ENCODE measurements at places on chromosomes 11 and 22.

- no peak for DNase-seq
Measured at GRCh38 chr22:17140826-17141766, 18.0 kb downstream of the HDHD5 start.

DNA sequence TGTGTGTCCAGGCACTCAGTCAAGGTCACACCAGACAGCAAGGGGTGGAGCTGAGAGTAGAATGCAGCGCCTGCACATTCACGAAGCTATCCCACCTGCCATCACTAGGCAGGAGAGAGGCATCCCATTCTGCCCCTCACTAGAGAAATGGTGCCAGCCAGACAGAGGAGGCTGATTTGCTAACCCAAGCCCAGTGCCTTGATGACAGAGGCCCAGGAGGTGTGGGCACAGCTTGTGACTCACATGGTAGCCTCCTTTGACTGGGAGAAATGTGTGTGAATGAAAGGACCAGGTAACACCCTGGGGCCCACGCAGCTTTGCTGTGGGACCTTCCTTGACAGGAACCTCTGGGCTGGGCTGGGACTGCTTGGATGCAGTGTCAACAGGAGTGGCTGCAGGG lies 5.2 kb upstream of the NAALADL1 start:
- DNase-seq, result no peak

- no peak for DNase-seq
Measured at GRCh38 chr11:38005597-38005996, 1407.6 kb upstream of the RAG2 start.

GRCh38 chr11:86514453-86514852 lies 139.8 kb downstream of the CCDC81 start:
- no peak for DNase-seq

DNA sequence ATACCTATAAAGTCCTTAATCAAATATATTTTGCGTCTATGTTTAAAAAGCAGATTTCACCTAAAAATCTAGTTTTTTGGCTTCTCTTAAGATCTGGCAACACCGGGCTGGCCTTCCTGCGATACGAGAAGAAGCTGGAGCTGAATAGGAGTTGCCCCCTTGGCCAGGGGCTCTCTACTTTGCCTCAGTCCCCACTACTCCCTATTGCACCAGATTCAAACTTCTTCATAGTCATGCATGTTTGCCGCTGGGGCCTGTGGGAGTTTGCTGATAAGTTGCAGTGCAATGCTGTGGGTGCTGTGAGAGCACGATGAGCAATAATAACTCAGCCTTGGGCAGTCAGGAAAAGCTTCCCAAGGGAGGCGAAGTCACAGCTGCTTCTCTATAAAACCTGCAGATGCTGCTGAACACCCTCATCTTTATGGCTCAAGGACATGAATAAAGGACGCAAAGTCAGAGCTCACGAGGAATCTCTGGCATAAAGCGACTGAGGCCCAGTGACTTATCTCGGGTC lies 15.2 kb upstream of the EIF3D start:
- DNase-seq, result no peak

GRCh38 chr11:57680552-57680874 lies 12.6 kb downstream of the ZDHHC5 start:
- no peak for DNase-seq

GRCh38 chr11:63501236-63501635 lies 4.6 kb upstream of the LGALS12 start:
- DNase-seq, result peak; percentile 58

DNA sequence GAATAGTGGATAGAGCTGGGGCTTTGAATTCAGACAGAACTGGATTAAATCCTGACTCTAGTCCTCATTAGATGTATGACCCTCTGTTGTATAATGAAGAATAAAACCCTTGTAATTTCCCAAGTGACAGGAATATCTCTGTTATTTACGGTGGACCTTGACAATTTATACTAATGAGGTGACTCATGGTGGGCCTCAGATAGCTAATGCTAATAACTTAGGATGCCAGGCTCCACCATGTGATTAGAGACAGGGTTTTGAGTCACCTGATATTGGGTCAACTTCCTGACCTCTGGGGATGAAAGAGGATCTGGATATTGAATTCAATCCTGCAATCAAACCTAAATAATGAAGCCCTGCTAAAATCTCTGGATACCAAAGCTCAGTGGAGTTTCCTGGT lies 33.6 kb downstream of the OSBP start:
- no peak for DNase-seq

GRCh38 chr11:91717169-91717568 lies 507.4 kb upstream of the FAT3 start:
- DNase-seq, result peak; percentile 5

- DNase-seq, result peak; percentile 49
Measured at GRCh38 chr22:20509344-20510047, 2.1 kb downstream of the MED15 start.

DNA sequence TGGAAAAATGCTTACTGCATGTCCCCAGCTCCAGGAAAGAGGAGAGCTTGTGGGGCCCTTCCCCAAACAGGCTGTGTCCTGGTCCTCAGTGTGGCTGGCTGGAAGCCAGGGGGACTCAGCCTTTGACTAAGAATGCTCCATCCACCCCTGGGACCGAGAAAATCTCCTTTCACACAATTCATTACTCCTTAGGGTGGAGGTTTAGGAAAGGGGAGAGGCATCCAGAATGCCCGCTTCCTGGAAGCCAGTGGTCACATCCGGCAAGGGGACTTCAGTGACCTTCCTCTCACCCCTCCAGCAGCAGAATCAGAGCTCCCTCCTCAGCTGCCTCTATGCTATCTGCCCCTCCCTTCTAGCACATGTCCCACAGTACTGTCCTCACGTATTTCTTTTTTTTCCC lies 21.9 kb downstream of the ATG16L2 start:
- DNase-seq, result no peak

- DNase-seq, result no peak
Measured at GRCh38 chr11:5038341-5038740, 8.0 kb upstream of the OR52J3 start.

DNA sequence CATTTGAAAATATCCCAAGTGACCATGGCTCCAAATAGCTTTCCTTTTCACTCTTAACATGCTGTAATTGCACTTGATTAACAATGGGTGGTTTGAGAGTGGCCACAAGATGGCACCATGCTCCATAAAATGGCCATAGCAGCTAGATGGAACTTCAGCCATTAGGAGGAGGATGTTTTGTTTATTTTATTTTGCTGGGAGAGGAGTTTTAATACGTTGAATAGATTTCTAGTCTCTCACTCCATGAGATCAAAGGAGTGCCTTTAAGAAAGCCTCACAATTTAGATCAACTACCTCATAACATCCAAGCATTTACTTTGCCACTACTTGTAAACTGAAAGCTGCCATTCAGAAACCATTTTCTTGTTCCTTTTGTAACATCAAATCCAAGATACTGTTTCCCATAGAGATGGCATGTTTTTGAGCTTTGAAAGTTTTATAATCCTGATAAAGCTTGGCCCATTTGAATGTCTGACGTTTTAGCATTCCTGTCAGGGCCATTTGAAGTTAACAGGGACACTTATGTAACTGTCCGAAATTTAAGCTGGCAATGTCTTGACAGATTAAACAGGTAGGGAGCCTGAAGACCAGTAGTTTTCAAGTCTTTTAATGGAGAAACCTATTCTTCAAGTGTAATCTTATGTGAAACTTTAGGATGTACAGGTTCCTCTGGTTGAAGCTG lies 4.7 kb downstream of the FEN1 start:
- DNase-seq, result peak; percentile 78

GRCh38 chr11:69308936-69309615 lies 15.1 kb downstream of the MYEOV start:
- no peak for DNase-seq

DNA sequence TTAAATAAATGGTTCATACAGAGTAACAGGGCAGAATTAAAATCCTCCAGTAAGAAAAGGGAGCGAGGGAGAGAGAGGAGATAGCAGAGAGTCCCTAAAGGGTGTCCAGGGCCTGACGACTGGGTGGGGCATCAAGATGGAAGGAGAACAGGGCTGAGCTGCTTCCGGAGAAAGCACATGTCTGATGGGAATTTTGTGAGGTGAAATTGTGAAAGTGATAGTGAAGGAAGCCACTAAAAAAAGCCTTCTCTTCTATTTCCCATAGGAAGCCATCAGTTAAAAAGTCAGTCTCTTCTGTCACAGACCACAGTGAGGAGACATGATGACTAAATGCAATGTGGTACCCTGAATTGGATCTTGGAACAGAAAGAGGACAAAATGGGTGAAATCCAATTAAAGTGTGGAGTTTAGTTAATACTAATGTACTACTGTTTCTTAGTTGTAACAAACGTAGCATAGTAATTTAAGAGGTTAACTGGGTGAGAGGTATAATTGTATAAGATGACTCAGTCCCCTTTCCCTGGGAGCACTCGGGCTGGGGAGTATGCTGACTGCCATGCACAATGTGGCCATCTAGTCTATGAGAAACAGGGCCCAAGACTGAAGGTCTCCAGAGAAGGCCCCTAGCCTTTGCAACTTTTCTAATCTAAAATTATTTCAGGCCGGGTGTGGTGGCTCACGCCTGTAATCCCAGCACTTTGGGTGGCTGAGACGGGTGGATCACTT lies 29.5 kb upstream of the FCHSD2 start:
- no peak for DNase-seq

GRCh38 chr22:35313311-35314121 lies 13.8 kb downstream of the TOM1 start:
- DNase-seq, result no peak

DNA sequence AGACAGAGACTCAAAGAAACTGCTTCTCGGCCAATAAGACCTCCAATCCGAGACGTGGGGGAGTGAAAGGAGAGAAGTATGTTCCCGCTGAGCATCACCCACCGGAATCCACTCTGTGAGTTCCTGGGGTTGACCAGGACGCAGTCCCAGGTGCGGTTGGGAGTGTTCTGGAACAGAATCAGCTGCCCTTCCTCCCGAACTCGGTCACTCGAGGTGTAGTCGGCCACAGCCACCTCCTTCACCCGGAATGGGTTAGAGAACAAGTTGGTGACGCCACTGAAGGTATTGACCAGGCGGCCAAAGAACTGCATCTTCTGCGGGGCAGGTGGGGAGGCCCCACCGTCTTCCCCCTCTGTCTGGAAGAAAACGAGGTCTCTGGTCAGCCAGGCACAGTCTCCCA lies 12.5 kb downstream of the PLA2G6 start:
- no peak for DNase-seq

DNA sequence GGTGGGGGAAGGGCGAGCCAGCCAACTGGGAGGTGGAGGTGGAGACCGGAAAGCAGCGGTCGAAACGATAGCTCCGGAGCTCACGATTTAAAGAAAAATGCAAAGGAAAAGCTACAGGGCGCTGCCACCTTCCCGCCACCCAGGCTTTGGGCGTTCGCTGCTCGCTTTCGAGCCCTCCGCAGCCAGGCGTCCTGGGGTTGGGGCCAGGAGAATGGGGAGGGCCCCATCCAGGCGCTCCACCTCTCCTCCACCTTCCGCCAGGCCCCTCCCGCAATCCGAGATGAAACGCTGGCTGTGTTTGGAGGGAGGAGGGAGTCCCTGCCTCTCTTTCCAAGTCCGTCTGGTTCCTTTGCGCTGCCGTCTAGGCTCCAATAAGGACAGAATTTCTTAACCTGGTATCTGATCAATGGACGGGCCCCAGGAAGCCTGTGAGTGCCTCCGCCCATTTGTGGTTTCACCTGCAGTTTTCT lies 483 bp upstream of the ABTB2 start:
- peak; percentile 83 for DNase-seq

DNA sequence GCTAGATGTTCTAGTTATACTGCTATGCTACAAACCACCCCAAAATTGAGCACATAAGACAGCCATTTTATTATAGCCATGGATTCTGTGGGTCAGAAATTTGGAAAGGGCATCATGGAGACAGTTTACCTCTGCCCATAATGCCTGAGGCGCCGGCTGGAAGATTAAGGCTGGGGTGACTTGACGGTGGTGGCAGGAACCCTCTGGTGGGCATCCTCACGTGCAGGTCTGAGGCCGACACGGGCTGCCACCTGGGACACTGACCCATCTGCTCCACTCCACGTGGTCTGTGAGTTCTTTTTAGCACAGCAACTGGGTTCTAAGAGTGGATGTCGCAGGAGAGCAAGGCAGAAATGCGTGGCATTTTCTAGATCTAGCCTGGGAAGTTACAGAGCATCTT lies 40.0 kb upstream of the PRDM11 start:
- no peak for DNase-seq

GRCh38 chr22:37065961-37066360 lies 14.4 kb downstream of the KCTD17 start:
- no peak for DNase-seq

GRCh38 chr11:114150671-114151070 lies 91.2 kb downstream of the ZBTB16 start:
- DNase-seq, result no peak

DNA sequence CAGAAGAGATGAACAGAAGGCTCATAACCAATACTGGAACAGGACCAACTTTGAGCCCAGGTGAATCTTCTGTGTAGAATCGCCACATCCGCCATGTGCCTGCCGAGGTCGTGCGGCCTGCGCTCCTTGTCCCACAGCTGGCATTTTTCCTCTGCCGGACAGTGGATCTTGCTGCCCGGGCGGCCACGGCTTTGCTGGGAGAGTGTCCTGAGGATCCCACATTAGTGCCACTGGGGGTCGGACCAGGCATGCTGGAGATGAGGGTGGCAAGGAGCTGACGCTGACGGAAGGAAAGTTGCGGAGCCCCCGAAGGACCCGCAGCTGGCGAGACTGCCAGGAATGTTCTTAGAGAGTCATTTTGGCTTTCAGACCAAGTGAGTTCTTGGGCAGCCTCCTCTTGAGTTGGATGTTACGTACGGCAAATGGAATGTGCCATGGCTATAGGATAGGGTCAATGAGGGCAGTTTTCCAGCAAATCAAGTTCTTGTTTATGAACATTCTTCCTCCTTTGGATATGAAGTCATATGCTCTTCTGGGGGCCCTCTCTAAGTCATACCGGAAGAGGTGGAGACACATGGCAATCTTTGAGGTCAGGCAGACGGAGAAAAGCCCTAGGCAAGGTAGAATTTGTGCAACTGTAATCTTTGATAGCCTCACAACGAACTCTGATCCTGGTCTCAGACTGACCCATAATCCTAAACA lies 57.4 kb upstream of the NUP160 start:
- no peak for DNase-seq

- no peak for DNase-seq
Measured at GRCh38 chr11:88188251-88188931, 13.1 kb upstream of the RAB38 start.

- DNase-seq, result no peak
Measured at GRCh38 chr22:43447380-43447779, 35.6 kb downstream of the MPPED1 start.

DNA sequence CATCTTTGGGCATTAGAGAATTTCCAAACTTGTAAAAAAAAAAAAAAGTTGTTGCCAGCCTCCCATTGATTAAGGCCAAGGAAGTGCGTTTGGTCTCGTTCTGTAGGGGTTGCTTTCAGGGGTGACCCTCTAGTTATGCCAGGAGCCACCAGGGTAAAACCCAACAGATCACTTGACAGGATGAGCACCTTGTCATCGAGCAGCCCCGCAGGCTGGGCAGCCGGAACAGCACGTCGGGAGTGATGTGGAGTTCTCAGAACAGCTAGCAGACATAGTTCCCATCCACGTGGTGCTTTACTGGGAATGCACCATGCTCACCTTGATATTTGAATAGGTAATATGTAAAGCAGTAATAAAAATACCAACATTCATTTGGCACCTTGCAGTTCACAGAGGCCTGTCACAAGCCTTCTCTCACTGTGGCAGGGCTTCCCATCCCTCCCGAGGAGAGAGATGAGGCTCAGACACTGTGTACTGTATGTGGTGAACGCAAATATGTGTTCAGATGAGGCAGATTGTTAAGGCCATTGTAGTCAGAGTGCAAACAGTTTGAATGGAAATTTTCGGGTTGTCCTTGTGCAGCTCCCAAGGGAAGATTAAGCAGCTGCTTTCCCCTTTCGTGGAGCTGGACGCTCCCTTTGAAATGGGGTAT lies 70.9 kb upstream of the SORL1-AS1 start:
- peak; percentile 27 for DNase-seq
